ENCODE measurements at places on chromosomes 7 and 10.

- no peak for DNase-seq
Observed at GRCh38 chr7:36216063-36216684, 63.1 kb downstream of the EEPD1 start.

DNA sequence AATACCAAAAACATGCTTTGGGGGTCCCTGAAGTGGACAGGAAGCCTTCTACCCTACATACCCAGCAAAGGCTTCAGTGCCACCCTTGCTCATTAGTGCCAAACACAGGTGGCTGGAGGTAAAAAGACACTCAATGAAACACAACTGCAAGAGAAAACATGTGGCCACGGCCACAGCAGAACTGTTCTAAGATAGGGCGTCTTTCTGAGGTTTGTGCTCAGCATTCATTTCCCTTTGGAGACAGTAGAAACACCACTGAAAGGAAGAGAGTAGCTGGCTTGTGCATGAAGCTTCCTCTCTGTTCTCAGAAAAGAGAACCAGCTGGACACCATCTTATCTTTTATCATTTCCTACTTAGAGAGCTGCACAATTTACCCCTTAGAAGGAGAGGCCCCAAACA, 143.0 kb downstream of the PLXNA4 start:
- no peak for DNase-seq

DNA sequence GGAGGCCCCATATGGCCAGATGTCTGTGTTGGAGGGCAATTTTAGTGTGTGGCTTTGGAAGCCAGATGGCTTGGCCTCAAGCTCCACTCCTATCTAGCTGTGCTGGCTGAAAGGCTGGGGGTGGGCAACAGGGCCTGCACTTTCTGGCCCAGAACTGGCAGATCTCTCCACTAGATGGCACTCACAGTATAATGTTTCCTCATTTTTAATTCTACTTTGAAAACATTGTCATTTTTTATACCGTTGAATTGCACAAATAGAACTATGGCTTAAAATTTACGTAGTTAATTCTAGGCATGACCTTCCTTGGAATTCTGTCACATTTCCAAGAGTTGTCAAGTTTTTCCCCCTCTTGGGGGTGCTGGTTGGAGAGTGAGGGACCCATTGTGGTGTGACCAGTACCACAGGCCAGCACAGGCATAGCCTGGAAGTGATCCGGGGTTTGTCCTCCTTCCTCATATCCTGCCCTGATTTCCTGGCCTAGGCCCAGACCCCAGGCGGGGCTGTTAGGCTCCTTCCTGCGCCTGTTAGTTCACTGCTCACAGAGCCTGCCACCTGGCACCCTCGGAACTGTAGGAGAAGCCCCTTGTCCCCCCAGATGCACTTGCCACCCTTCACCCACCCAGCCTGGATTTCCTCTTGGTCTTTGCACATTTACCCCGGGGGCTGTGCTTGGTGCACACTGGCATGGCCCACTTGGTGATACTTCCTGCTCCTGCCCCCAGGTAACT, 52.8 kb downstream of the ARHGAP22 start:
- DNase-seq = peak; percentile 92

DNA sequence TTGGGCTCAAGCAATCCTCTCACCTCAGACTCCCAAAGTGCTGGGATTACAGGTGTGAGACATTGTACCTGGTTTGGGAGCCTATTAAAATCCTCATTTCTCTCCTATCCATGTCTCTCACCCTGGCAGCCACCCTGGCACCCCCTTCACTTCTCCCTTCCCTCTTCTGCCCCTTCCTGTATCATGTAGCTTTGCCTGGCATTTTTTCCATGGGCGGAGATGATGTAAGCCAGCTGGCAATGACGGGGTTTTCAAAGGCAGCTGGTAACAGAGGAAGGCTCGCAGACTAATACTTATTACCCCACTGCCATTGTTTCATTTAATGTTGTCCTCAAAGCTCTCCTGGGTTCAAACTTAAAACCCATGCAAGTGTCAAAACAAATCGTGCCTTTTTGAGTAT, 61.9 kb downstream of the RGS10 start:
- no peak for DNase-seq

GRCh38 chr10:11560076-11560709, 51.3 kb downstream of the USP6NL start:
- DNase-seq = no peak

Data from NCI-H524 (cell line).